Chondrocyte (in vitro differentiated cells): ENCODE measurements at places on chromosomes 2 and 18. TPM values are rescaled to one million over a fixed set of nuclear protein-coding genes. Genes with fewer than 3 reads are reported as not detected.
A peak's percentile ranks its signal among the peaks of the same experiment; 100 is the strongest.

Gene CROCC2
- total RNA-seq, result not detected in 3 replicates

GRCh38 chr2:219402665-219403515 lies 15.2 kb upstream of the DNPEP start:
- H3K36me3 ChIP-seq, result no peaks in the 10 kb centered on the region
- peak; percentile 47 for DNase-seq
- H3K4me3 ChIP-seq, result no peak overlapping the region
- no peaks in the 10 kb centered on the region for H3K27me3 ChIP-seq
- no peak overlapping the region for H3K27ac ChIP-seq

Gene GLB1L
- total RNA-seq, result 2.9 to 7.3 TPM (median 3.0 TPM) in 3 replicates

- H3K27me3 ChIP-seq, result no peaks in the 10 kb centered on the region
- no peak overlapping the region for H3K27ac ChIP-seq
- peaks cover under 1% of the 10 kb centered on the region for H3K4me1 ChIP-seq
- no peak for DNase-seq
Measured at GRCh38 chr2:46580416-46580815, 101.1 kb downstream of the TMEM247 start.

- peaks cover 9% of the 10 kb centered on the region for H3K27me3 ChIP-seq
- H3K27ac ChIP-seq, result no peak overlapping the region
- H3K36me3 ChIP-seq, result peaks cover 2% of the 10 kb centered on the region
- no peak overlapping the region for H3K4me3 ChIP-seq
- DNase-seq, result no peak
- peaks cover 16% of the 10 kb centered on the region for H3K4me1 ChIP-seq
Measured at GRCh38 chr2:38039121-38039910, 36.6 kb downstream of the CYP1B1 start.

Gene CAPN13
- total RNA-seq, result not detected in 3 replicates

DNA sequence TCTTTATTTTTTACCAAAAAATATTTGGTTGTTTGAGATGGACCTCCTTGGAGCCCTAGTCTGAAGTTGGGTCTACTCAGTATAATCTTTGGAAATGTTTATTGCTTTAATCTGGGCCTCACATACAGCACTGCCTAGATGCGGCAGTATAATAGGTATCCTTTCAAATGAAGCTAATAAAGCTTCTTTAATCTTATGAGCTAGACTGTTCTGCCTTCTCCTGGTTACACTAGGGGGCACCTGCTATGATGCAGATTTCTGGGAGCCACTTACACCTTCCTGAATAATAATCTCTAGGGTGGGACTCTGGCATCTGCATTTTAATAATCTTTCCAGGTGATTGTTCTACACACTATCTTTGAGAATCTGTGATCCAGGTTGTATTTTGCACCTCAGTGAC lies 169.7 kb upstream of the SESTD1 start:
- no peak overlapping the region for H3K4me3 ChIP-seq
- no peaks in the 10 kb centered on the region for H3K36me3 ChIP-seq
- H3K27ac ChIP-seq, result no peak overlapping the region
- peaks cover under 1% of the 10 kb centered on the region for H3K4me1 ChIP-seq
